RWPE2 (cell line): ENCODE measurements at places on chromosomes 4 and X.

- no peak for DNase-seq
These were observed 50.7 kb downstream of the MXRA5 start for GRCh38 chrX:3295731-3296130.

- DNase-seq = no peak
These were observed 30.2 kb upstream of the SLC25A6 start for GRCh38 chrX:1422135-1422465.

DNA sequence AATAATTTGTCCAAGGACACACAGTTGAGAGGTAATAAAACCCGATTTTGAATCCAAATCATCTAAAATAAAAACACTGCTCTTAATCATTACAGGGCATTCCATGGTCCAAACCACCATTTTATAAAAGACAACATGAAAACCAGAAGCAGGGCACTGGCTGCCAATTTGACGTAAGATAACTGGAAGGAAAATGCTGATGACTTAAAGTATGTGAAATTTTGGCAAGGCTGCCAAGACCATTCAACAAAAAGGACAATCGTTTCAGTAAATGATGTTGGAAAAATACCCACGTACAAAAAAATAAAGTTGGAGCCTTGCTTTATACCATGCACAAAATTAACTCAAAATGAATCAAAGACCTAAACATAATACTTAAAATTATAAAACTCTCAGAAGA lies 344.4 kb downstream of the RAPGEF2 start:
- no peak for DNase-seq

- no peak for DNase-seq
These were observed 304.1 kb upstream of the HAND2 start for GRCh38 chr4:173834151-173834550.

DNA sequence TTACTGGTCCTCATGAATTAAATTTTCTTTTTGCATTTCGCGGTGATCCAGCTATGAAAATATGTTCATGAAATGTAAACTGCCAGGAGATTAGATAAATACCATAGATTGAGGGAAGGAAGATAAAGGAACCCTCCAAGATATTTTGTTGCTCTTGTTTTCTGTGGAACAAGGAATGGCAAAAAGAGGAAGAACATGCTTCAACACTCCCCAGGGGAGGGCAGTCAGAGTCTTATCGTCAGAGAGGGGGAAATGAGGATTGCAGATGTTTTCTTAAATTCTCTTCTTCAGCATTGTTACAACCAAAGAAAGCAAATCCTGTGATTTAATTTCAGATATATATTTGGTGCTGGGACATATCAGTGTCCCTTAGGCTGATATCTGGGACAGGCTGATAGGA lies 9.5 kb upstream of the SFRP2 start:
- no peak for DNase-seq

DNA sequence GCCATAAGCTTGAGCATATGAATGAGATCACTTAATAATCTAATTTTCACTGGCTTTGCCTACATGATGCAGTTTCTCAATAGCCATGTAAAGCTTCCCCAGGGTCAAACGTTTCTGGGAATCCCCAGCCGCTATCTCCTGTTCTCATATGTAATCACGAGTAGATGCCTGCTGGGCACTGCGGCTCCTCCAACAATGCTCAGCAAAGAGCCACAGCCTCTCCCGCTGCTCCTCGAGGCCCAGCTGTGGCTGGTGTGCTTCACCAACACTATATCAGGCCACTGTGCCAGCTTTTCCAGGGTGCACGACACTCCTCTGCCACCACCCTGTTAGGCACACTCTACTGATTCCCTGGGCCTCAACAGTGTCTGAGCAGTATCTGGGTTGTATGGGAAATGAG lies 78.3 kb upstream of the RASGEF1B start:
- no peak for DNase-seq

GRCh38 chr4:129043523-129043922 lies 49.8 kb downstream of the SCLT1 start:
- DNase-seq = no peak
